ENCODE measurements at places on chromosomes 16 and 17.

GRCh38 chr16:86494039-86494564 lies 16.2 kb upstream of the FOXF1 start:
- no peak for DNase-seq

GRCh38 chr16:48628359-48628985 lies 18.5 kb upstream of the N4BP1 start:
- DNase-seq = no peak

- no peak for DNase-seq
Observed at GRCh38 chr16:87235810-87236515, 81.2 kb downstream of the C16orf95 start.

DNA sequence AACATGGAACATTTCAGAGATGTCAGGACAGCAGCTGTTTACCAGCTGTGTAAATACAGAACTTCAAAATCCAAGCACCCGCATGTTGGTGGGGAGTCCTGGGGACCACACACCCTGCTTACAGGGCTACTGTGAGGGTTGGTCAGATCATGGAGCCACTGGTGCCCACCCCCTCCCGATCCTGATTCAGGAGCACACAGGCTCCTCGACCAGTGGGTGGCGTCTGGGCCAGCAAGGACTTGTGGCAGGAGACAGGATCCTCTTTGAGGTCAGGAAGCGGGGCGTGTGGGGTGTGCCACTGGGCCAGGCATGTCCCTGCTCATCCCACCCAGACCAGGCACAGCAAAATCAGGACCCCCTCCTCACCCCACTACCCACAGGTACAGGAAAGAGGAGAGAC lies 83.6 kb downstream of the SDK2 start:
- DNase-seq = no peak

DNA sequence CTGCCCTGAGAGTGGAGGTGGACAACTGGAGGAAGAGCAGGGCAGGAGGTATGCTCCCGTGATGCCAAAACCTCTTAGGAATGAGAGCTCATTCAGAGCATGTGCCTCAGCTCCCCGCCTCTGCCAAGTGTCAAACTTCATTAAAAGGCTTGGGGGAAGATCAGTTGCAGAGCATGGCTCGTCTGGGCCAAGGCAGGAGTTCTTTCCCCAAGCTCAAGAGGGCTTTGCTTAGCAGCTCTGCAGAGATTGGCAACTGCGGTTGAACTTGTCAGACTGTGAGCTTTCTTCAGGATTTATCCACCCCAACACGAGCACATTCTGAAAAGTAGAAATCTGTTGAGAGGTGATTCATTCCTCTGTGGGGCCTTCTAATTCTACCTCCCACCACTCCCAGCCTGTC lies 248.1 kb downstream of the HS3ST3A1 start:
- DNase-seq = no peak

DNA sequence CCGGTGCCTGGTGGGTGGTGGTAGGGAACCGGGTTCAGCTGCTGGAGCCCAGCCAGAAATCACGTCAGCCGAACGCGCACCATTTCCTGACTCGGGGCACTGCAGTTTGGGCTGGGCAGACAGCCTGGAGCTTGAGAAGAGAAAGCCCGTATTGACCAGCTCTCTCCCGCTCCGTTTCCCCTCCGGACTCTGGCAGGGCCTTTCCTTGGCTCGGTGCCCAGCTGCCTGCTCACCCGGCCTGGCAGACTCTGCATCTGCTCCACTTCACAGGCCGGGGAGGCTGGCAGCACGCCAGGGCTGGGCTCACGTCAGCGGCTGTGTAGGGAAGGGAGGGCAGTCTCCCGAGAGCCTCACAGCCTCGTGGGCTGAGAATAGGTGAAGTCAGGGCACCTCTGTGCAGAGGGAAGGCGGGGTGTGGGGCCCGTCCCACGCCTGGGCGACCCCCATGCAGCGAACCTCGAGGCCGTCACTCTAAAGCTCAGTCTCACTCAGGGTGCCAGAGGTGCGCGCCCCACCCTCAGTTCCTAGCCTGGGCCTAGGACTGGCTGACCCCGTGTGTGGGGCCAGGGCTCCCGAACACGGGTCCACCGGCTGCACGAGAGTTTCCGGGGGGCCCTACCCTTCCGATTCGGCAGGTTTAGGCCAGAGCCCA lies 59.1 kb downstream of the OR1D5 start:
- DNase-seq = peak; percentile 97

DNA sequence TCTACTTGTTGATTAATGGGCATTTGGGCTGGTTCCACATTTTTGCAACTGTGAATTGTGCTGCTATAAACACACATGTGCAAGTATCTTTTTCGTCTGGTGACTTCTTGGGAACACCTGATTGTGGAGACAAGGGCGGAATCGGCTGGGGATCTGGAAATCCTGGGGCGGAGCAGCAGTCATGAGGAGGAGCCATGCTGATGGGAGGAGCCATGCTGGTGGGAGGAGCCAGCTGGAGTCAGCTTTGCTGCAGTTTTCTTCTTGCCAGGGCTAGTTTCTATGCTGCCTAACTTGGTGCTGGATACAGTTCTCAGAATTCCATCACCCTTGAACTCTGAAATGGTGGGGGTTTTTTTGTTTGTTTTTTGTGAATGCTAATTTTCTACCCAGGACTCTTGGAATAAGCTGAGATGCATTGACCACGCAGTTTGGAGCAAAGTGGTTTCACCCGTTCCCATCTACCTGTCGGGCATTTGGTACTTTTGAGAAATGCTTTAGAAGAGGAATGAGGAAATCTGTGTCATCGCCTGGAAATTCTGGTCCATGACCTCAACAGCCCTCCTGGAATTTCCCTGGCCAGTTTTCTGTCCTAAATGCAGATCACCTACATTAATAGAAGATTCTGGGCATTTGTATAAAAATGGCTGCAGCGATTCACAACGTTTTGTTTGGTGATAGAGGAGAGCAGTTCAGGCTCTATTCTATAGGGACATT lies 217.4 kb upstream of the ZFHX3 start:
- DNase-seq = no peak

DNA sequence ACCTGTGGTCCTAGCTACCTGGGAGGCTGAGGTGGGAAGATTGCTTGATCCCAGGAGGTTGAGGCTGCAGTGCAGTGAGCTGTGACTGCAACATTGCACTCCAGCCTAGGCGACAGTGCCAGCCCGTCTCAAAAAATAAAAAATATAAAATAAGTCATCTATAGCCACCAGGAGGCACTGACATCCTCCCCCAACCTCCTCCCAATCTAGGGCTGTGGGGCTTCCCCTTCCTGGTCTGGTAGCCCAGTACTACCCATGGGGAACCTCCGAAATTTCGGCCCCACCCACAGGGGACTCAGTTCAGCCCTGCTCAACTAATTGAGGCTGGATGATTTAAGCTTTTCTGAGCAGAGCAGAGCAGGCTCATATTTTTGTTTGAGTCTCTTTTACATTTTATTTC lies 3.2 kb downstream of the ZSCAN10 start:
- no peak for DNase-seq

DNA sequence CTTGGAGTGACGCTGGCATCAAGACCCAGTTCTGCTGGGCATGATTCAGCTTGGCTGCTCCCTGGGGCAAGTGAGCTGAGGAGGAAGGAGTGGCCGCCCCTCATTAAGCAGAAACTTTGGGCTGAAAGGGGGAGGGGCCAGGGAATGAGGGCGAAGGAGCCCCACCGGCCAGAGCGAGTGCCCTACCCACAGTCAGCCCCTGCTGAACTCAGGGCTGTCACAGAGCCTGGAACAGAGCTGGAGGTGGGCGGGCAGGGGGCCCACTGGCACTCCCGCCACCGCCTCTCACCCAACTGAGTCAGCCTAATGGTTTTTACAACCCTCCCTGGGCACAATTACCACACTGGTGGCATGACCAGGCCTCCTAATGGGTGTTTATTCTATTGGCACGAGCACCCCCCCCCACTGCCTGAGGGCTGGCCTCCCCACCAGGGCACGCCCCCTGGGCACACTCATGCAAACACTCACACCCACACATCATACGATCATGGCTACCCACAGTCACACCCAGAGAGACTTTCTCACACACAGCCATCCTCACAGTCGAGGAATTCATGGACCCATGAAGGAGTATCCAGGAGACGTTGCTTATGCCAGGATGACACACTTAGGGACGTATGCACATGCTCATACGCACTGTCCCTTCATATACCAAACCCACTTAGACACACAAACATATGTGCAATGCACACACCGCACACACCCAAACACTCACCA lies 19.2 kb downstream of the UNC119 start:
- DNase-seq = no peak

GRCh38 chr17:33506889-33507650 lies 214.0 kb upstream of the ASIC2 start:
- no peak for DNase-seq

- no peak for DNase-seq
Observed at GRCh38 chr17:38632334-38632733, 26.6 kb upstream of the SRCIN1 start.

- DNase-seq = no peak
Observed at GRCh38 chr17:52738791-52739190, 580.3 kb upstream of the CA10 start.

- no peak for DNase-seq
Observed at GRCh38 chr17:41483991-41484826, 3.3 kb upstream of the KRT35 start.

DNA sequence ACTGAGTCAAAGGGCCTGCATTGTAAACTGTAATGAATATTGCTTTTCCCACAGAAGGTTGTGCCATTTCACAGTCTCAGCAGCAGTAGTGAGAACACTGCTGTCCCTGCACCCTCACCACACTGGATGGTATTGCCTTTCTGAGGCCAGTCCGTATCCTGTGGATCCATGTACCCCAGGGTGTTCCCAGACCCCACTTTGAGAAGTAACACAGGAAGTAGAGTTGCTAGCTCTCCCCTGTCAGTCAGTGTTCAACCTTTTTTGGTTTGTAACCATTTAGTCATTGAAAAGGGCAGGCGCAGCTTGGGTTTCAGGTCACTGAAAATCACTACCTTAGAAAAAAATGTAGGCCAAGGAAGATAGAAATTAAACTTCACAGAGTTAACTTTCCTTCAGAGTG lies 37.9 kb downstream of the SLFN12L start:
- DNase-seq = no peak

DNA sequence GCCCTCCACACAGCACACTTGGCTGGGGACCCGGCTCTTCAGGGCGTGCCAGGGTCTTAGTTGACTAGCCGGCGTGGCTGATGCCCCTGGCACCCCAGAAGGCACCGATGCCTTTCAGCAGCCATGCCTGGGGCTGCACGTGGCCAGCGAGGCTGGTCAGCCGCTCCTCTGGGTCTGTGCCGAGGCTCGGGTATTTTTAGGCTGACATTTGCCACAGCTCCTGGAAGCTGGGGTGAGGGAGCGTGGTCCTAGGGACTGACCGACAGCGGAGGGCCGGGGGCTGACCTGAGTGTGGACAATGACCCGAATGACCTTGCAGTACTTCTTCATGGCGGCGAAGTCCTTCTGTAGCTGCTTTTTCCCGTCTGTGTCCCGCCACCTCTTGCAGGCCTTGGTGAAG lies 3.9 kb downstream of the RPL3L start:
- no peak for DNase-seq

DNA sequence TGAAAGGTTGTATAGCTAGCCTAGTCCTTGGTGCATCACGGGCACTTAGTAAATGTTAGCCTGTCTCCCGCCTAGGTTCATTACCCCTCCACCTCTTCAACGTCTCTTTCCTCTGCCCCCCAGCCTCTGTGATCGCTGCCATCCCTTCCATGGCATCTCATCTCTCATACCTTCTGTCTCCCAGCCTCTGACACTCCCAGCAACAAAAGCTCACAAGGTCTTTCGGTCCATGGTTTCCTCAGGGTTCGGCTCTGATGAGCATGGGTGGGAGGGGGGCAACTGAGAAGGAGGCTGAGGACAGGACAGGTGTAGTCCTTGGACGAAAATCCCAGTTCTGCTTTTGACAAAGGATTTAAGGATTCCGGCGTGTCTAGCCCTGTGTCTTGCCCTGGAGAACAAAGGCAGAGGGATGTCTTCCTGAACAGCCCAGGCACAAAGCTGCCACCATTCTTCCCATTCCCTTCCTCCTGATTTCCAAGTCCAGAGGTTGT lies 16.7 kb downstream of the CCR7 start:
- DNase-seq = no peak

DNA sequence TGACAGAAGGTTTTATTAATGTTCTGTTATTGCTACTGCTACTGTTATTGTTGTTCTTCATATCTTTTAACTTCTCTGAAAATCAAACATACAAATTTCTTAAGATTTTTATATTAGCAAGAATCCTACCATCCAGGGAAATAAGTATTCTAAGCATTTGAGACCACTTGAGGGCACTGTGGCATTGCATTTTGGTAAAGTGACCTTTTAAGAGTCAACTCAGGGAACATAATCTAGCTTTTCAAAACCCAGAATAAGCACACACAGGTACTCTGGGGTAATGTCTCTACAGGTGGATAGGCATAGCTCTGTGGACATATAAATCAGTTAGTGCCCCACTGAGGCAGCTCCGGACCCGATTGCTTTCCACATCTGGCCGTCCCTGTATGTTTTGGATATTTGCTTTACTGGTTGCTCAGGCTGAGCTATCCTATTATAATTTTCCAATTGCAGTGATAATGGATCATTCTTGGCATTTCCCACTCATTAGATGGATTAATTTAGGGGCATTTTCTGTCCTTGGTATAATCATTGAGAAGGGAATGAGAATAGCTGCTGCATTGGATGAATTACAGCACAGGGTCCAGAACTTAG lies 1425.1 kb upstream of the CDH8 start:
- DNase-seq = peak; percentile 0

GRCh38 chr17:33284022-33284421 lies 9.1 kb downstream of the ASIC2 start:
- no peak for DNase-seq

All from NCI-H446 (cell line).